ENCODE measurements at places on chromosomes 12 and 14.

GRCh38 chr12:116838365-116838764, 42.9 kb downstream of the HRK start:
- no peak for DNase-seq

- DNase-seq: no peak
These were observed 214.0 kb upstream of the BTG1 start for GRCh38 chr12:92359581-92360209.

DNA sequence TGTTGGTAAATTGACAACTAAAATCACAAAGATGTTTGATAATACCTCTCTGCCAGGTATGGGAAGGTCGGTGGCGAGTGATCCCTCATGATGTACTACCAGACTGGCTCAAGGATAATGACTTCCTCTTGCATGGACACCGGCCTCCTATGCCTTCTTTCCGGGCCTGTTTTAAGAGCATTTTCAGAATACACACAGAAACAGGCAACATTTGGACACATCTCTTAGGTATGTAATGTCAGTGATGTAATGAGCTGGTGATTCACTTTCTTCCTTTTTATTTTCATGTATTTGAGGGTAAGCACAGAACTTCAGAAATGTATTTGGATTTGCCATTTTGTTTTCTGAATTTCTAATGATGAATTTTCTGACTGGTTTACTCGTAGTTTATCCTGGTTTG, 42.6 kb upstream of the LRTM2 start:
- peak; percentile 9 for DNase-seq

DNA sequence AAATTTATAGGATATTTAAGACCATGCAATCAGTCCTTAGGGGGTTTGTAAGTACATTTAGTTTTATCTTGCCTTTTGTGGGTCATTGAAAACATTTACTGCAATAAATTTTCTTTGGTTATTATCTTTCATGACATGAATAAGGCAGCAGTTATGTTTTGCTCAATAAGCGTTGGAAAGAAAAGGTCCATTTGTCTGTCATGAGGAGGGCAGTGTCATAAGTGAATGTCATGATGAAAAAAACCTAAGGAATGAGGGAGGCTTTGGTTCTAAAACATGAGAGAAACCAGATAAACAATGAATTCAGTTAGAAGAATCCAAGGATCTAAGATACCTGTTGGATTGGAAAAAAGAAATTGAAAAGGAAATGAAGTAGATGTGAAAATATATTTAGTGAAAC, 209.4 kb downstream of the NAV3 start:
- no peak for DNase-seq

DNA sequence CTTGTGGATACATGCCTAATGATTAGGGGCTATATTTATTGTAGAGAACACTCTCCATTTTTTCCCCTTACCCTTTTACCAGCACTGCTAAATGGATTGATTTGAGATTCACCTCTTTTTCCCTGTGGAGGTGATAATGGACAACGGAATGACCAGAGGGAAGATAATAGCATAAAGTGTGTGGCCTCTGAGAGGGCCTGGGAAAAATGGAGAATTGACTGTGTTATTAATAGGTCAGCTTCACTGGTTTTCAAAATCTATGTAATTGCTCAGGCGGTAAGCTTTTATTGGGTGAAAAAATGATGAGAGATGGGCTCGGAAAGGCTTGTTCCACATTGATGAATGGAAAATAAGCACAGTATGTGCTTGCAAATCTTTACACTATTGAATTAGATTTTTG, 15.8 kb downstream of the FLRT2 start:
- no peak for DNase-seq

- no peak for DNase-seq
These were observed 30.6 kb upstream of the NXPH4 start for GRCh38 chr12:57185906-57186508.

- no peak for DNase-seq
These were observed at the start of gene TUNAR for GRCh38 chr14:95876761-95877538. Gene TUNAR, plus strand, starts transcription at chr14:95876832.

DNA sequence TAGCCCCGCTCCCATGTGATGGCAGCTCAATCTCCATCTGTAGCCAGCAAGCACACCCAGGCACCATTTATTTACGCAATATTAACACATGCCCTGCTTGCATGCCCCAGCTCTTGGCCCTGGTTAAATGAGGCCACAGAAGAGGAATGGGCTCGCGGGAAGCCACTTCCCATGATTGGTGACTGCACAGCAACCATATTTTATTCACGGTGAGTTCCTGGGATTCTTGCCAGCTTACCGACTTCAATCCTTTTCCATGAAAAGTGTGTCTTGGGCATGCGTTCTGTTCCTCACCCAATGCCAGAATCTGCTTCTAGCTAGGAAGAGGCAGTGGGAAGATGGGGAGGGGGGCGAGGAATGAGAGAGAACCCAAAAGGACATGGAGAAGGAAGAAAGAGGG, 54.7 kb downstream of the PITPNM2 start:
- no peak for DNase-seq

GRCh38 chr14:21915826-21916225, 242.2 kb upstream of the OR4E1 start:
- no peak for DNase-seq

DNA sequence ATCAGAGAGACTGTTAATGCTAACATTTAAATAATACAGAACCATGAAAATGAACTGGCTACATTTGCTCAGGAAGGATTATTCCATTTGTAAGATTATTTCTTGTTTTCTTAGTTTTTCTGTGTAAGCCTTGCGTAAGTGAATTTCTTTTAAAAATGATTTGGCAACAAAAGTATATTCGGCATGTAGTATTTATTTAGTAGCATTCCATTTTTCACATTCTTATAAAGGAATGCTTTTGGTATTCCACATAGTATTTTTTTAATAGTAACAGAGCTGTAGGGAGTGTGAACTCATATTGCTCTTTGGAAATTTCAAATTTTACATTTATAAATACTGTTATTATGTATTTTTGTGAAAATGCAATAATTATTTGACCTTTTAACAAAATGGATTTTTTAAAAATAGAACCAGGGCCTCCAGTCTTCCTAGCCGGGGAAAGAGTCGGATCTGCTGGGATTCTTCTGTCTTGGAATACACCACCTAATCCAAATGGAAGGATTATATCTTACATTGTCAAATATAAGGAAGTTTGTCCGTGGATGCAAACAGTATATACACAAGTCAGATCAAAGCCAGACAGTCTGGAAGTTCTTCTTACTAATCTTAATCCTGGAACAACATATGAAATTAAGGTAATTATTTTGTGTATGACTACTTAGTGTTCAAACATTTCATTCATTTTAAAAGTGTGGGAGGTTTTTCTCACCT, 1.2 kb downstream of the PTPRQ start:
- DNase-seq: no peak

DNA sequence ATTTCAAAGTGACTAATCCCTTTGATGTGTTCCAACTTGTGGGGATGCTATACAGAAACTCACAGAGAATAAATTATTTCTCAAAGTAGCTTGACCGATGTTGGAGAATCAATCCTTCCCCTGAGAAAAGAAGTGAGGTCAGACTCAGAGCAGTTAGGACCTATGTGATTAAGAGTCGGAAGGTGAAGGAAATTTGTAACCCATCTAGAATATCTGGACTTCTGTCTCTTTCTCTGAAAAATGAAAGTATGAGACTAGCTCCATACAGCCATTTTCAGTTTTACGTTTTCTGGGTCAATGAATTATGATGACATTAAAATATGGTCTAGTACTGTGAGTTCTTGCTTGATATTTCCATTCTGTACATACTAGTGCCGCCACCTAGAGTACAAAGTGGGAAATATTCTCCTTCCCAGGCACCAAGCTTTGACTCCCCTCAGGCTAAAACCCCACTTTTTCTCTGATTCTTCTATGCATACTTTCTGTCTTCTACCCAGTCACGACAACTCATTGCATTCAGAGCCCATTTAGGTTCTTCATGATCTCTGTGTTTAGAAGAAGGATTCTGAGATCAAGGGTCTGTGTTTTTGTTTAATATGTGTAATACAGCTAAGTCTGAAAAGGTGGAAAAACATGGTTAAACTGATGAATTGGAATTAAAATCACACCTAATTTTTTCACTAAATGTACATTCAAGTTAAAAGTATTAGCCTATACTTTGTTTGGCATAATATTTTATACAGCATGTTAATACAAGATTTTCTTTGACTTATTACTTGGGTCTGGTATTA, 6.9 kb upstream of the NTS start:
- peak; percentile 18 for DNase-seq

- no peak for DNase-seq
These were observed 6.7 kb downstream of the CFL2 start for GRCh38 chr14:34707722-34708121.

GRCh38 chr12:89622115-89622514, 86.5 kb downstream of the ATP2B1 start:
- DNase-seq: no peak

DNA sequence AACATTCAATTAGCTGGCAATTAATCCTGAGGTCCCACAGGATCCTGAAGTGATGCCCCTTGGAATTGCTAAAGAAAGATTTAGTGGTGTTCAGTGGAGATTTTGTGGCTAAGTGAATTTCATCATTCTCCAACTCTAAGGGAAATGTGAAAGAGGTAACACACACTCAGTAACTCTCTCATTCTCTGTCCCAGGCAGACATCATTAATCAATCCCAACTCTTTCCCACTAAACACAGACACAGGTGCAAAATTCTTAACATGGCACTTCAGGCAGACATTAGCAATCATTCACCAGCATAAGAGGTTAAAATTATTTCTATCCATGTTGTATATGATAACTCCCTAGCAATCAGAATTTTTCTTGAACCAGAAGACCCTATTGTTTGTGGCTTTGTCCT, 40.2 kb downstream of the TRPV4 start:
- no peak for DNase-seq

GRCh38 chr14:53793790-53794505, 162.7 kb downstream of the BMP4 start:
- no peak for DNase-seq

- DNase-seq: no peak
These were observed 70.7 kb upstream of the GALNT9 start for GRCh38 chr12:132400011-132400641.

GRCh38 chr12:53160000-53160399, 20.5 kb upstream of the ZNF740 start:
- DNase-seq: no peak

DNA sequence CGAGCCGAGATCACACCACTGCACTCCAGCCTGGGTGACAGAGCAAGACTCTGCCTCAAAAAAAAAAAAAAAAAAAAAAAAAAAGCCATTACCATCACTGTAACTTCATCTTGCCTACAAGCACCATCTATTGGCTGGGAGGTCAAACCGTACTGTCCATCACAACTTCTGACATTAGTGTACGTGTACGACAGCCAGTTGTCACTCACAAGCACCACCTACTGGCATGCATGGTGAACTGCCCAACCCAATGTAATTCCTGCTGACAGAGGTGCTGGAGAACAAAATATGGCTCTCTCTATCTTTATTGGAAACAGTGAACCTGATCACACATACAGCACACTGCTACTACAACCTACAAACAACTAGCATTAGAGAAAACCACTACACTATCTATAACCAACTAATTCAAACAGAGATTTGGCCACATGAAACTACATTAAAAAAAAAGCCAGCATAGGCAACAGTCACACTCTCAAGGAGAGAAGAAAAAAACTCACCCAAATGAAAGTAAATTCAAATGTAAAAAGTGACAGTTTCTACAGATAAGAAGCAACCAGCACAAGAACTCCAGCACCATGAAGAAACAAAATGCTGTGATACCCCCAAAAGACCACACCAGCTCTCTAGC, 82.3 kb downstream of the PUS7L start:
- DNase-seq: peak; percentile 15

DNA sequence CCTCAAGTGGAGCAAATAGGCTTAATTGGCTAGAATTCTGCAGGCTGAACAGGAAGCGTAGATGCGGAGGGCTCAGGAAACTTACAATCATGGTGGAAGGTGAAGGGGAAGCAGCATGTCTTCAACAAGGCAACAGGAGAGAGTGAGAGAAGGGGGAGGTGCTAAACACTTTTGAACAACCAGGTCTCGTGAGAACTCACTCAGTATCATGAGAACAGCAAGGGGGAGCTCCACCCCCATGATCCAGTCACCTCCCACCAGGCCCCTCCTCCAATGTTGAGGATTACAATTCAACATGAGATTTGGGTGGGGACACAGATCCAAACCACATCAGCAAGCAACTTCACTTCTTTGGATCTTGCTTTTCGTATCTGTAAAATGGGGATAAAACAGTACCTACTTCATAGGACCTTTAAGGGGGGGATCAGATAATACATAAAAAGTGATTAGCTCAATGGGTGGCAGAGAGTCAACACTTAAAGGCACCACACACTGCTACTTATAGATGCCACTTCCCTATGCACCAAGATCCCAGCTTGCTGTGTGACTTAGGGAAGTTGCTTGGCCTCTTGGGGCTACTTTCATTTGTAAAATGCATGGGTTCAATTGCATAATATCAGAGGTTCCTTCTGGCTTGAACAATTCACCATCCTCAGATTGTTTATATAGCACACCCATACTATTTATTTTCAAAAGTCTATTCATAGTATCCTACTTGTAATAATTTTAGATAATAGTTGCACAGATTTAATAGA, 184.8 kb upstream of the RPH3A start:
- DNase-seq: no peak

DNA sequence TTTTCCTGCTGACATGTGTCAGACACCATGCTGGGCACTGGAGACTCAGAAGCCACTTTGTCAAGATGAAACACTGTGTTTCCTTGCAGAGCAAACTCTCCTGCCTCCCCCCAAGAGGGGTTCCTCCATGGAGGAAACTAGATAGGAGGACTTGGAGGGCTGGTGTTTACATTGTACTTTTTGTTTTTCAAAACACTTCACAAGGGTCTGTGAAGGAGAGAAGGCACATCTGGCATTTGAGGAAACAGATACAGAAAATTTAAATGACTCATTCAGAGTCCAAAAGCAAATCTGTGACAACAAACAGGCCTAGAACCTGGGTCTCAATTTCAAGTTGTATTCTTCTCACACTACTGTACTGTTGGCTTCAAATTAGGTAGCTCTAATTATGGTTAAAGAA, 6.7 kb upstream of the CDKL1 start:
- no peak for DNase-seq

DNA sequence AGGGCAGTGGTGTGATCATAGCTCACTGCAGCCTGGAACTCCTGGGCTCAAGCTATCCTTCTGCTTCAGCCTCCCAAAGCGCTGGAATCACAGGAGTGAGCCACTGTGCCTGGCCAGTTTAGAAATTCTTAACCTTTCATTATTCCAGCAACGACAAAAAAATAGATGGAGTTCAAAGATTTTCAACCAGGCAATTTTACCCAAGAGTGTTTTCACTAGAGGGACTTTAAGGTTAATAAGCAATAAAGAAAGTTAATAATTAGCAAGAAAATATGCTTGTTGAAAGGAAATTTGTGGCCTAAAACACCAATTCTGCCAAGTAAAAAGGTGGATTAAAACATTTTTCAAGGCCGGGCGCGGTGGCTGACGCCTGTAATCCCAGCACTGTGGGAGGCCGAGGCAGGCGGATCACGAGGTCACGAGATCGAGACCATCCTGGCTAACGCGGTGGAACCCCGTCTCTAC, 14.8 kb downstream of the CDKL1 start:
- no peak for DNase-seq
